A549 treated with AZD2906 at 1 μM for 4 hours (cell line): ENCODE measurements at places on chromosomes 1 and 21. TPM values are rescaled to one million over a fixed set of nuclear protein-coding genes. Genes with fewer than 3 reads are reported as not detected.

Gene PLD5
- total RNA-seq, result 1.9 to 2.9 TPM (median 2.1 TPM) in 5 replicates

Gene ANXA9
- 0.56 to 1.0 TPM (median 0.72 TPM) in 5 replicates for total RNA-seq

Gene OR2L5
- total RNA-seq, result not detected in 5 replicates

Gene RHBG
- total RNA-seq, result not detected in 5 replicates

Gene ADAR
- total RNA-seq, result 64.8 to 79.2 TPM (median 70.8 TPM) in 5 replicates

Gene G0S2
- 3.3 to 4.0 TPM (median 3.4 TPM) in 5 replicates for total RNA-seq

Gene FAM131C
- 13.5 to 21.3 TPM (median 19.9 TPM) in 5 replicates for total RNA-seq

Gene GCSAML
- total RNA-seq, result not detected in 5 replicates

Gene SPATA1
- 0.66 to 1.1 TPM (median 0.80 TPM) in 4 of 5 replicates, not detected in the other for total RNA-seq

Gene FALEC
- total RNA-seq, result 0.13 to 0.35 TPM (median 0.26 TPM) in 4 of 5 replicates, not detected in the other

Gene HS2ST1
- 10.1 to 11.7 TPM (median 11.6 TPM) in 5 replicates for total RNA-seq

Gene JAM2
- 0.02 to 0.08 TPM in 2 of 5 replicates, not detected in the others for total RNA-seq

Gene WNT4
- total RNA-seq, result 0.12 to 0.45 TPM (median 0.30 TPM) in 5 replicates

Gene RIPK4
- total RNA-seq, result 15.7 to 20.3 TPM (median 18.9 TPM) in 5 replicates

Gene OR2G6
- total RNA-seq, result not detected in 5 replicates

Gene CD48
- not detected in 5 replicates for total RNA-seq

Gene NCAM2
- not detected in 5 replicates for total RNA-seq

Gene SPATA45
- not detected in 5 replicates for total RNA-seq

Gene SNAPIN
- 52.2 to 59.6 TPM (median 55.8 TPM) in 5 replicates for total RNA-seq

Gene KIF14
- total RNA-seq, result 6.9 to 11.2 TPM (median 9.2 TPM) in 5 replicates

Gene ANGPTL1
- total RNA-seq, result 0.02 TPM in 1 of 5 replicates, not detected in the others

Gene TOR1AIP2
- total RNA-seq, result 15.4 to 20.0 TPM (median 17.5 TPM) in 5 replicates

Gene CLCA2
- not detected in 5 replicates for total RNA-seq

Gene CRP
- not detected in 5 replicates for total RNA-seq

Gene PCAT6
- total RNA-seq, result 2.6 to 4.4 TPM (median 3.5 TPM) in 5 replicates

Gene CRB1
- not detected in 5 replicates for total RNA-seq

Gene RIPPLY3
- total RNA-seq, result 0.33 to 0.67 TPM (median 0.54 TPM) in 5 replicates

Gene DAP3
- 106 to 133 TPM (median 109 TPM) in 5 replicates for total RNA-seq

Gene LCE1D
- total RNA-seq, result not detected in 5 replicates

Gene RXRG
- total RNA-seq, result 0.03 to 0.09 TPM (median 0.07 TPM) in 3 of 5 replicates, not detected in the others

Gene DNASE2B
- 0.06 TPM in 1 of 5 replicates, not detected in the others for total RNA-seq

Gene KANK4
- total RNA-seq, result 0.26 to 0.35 TPM (median 0.32 TPM) in 5 replicates

Gene KCND3
- 0.02 to 0.03 TPM (median 0.03 TPM) in 3 of 5 replicates, not detected in the others for total RNA-seq

Gene NOS1AP
- 0.23 to 0.53 TPM (median 0.34 TPM) in 5 replicates for total RNA-seq

Gene CD2
- not detected in 5 replicates for total RNA-seq

Gene CA14
- total RNA-seq, result not detected in 5 replicates

Gene USP21
- 15.8 to 24.1 TPM (median 22.5 TPM) in 5 replicates for total RNA-seq

Gene FMO5
- 0.59 to 1.1 TPM (median 0.61 TPM) in 5 replicates for total RNA-seq

Gene SDC3
- total RNA-seq, result 8.3 to 12.4 TPM (median 12.0 TPM) in 5 replicates

Gene SH2D1B
- total RNA-seq, result 0.10 to 0.20 TPM (median 0.10 TPM) in 5 replicates

Gene GPR52
- total RNA-seq, result 0.07 TPM in 1 of 5 replicates, not detected in the others

Gene KCNJ9
- total RNA-seq, result not detected in 5 replicates

Gene NBPF14
- 26.0 to 32.4 TPM (median 31.3 TPM) in 5 replicates for total RNA-seq

Gene IBA57
- 3.1 to 7.3 TPM (median 5.9 TPM) in 5 replicates for total RNA-seq

Gene WNT3A
- total RNA-seq, result 0.05 TPM in 2 of 5 replicates, not detected in the others

Gene SLC9C2
- total RNA-seq, result not detected in 5 replicates

Gene PGLYRP4
- not detected in 5 replicates for total RNA-seq
